ENCODE measurements at places on chromosomes 6 and 20.
A peak's percentile ranks its signal among the peaks of the same experiment; 100 is the strongest.

DNA sequence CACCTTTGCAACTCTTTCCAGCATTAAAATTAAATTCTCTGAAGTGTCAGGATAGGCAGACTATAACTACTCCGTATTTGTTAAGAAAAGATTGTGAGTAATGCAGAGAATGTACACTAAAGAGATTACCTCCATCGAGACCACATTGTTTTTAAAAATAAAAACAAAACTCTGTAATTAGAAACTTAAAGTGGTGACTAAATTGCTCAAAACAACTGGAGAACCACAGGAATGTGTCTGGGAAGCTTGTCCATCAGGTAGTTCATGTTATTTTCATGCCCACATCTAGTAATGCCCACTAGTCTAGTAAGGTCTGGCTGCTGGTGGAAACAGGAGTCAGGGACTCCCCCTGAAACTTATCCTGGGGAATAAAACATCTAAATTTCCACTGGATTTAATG lies 103.0 kb upstream of the FOXQ1 start:
- no peak for DNase-seq

DNA sequence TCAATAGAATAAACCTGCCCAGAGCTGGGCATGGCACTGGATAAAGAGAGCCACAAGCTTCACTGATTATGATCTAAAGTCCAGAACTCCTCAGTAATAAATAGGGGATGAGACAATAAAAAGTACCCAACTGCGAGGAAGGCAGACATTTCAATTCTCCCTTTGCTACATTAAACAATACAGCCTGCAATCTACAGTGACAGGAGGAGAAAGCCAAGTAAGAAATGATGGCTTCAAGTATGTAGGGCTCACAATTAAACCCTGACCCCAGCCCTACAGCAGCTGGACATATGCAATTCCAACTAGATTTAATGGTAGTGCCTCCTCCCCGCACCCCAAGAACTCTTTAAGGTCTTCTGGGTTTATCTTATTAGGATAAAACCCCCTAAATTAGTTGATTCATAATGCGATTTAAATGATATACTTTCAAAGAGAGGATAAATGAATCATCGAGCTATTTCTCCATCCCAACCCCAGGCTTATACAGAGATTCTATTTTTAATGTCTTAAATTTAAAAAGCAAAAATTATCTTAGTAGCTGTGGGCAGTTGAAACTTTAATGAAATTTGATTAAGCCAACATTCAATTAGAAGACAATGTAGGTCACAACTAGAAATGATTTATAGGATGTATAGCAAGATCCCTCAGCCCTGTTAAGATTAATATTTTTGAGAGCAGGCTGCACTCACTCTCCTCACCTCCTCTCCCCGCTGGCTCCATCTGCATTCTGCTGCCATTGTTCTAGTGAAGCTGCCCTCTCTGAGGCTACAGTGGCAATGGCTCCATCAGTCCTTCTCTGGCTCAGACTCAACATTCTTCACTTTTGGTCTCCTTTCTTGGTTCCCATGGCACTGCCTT lies 57.1 kb downstream of the OGFRL1 start:
- no peak for DNase-seq

DNA sequence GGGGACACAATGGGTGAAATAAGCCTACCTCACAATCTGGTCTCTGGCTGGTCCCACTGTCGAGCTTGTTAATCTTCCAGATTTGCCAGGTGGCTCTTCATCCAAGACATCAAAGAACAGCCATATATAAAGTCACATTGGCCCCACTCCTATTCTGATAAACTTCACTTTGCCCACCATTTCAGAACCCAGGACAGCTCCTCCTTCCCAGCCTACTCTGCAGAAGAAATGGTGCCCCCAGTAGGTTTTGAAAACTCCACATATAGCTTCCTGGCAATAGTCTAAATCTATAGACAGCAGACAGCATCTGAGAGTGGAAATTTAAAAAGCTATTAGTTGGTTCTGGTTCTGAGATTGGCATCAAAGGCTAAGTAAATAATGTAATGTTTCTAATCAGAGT lies 143.1 kb upstream of the PCSK2 start:
- DNase-seq = peak; percentile 36

- no peak for DNase-seq
These were observed 187.4 kb downstream of the SLC16A10 start for GRCh38 chr6:111274593-111275217.
